NCI-H1105 (cell line): ENCODE measurements at places on chromosomes 16 and 17.

GRCh38 chr17:19678581-19679453 is 30.3 kb downstream of the ALDH3A2 start:
- DNase-seq = no peak

- DNase-seq = no peak
Observed at GRCh38 chr17:79045842-79046196, 21.9 kb downstream of the C1QTNF1 start.

DNA sequence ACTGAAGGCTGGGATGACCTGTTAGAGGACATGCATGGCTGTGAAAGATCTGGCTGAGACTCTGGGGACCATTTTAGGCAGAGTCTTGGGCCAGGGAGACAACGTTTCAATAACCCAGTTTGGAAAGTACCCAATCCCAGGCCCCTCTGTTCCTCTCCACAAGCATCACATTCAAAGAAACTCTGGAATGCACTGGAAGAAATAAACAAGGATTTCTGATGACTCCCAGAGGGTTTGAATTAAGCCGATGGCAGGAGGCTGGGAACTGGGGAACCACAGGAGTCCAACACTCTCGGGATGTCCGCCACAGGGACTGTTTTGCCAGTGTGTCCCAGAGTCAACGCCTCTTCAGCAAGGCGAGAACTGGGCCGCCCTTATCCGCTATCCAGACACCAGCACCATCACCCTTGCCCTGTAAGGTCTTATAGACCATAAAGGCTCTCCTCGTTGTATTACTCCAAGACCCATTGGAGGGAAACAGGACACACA is 3.3 kb downstream of the PMP22 start:
- no peak for DNase-seq

DNA sequence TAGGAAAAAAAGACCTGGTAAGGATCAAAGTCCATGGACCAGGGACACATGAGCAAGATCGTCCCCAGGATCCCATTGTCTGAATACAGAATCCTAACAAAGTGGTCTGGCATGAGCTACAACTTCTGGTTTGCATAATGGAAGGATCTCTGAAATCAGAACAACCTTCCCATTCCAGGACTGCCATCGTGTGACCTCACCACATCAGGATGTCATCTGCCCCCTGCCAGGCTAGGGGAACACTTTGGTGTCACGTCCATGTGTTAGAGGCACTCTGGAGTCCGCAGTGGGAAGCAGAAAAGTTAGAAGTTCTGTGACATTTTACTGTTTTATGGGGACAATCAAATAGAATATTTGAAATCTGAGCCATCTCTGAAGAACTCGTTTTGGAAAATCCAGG is 160.7 kb downstream of the RGS9 start:
- no peak for DNase-seq

- DNase-seq = no peak
Observed at GRCh38 chr17:39410279-39410678, 8.9 kb upstream of the FBXL20 start.

- peak; percentile 6 for DNase-seq
Observed at GRCh38 chr16:23182679-23183542, at the start of gene SCNN1G. TSS of gene SCNN1G (plus strand) at chr16:23182745. CDS start at chr16:23186272, 3,527 bp downstream.

- DNase-seq = peak; percentile 29
Observed at GRCh38 chr16:73329358-73330286, 281.7 kb upstream of the ZFHX3 start.

DNA sequence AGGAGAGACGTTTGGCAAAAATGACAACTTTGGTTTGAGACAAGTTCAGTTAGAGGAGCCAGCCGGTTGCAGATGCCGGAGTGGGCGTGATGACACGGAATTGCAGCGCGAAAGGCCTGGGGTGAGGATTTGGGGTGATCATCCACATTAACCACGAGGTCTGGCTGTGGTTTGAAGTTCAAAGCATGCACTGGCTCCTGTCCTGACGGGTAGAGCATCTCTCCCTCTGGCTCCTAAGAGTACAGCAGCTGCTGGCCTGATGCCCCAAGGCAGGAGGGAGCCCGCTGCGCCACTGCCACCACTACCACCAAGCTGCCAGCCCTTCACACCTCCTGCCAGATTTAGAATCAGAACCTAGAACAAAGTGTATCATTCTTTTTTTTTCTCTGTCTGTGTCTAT is 3.7 kb downstream of the RHBDL3 start:
- no peak for DNase-seq

DNA sequence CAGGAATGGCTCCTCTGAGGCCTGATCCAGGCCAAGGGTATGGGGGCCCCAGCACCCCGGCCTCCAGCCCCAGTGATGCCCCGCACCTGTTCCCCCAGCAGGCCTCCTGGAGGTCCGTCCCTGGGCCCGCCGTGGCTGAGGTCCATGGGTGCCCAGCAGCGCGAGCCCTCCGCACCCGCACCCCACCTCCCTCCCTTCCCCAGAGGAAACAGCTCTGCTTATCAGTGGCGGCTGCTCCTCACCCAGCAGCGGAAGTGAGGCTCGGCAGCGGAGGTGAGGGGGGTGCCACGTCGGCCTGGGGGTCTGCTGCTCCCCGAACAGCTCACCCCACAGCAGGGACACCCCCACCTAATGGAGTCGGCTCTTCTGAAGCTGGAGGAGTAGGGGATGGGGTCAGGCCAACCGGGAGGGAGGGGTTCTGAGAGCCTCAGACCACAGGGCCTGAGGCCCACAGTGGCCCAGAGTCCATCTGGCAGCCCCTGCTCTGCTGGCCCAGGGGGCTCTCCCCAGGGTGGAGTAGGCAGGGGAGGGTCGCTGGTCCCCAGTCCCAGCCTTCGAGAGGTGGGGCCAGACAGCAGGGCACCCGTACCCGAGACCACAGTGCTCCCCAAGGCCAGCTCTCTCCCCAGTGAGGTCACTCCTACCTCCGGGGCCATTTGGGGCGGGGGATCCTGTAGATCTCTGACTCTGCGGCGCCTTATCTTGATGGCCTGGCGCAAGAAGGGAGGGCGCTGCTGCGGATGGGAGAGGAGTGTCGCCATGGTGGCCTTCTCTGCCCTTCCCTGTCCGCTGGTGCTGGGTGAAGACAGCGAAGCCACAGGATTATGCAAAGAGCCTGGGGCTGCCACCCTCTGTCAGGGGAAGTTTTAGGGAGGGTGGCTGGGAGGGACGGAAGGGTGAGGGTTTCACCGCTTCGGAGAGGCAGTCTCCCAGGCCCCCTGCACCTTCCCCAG is at the start of gene UNC13D:
Gene UNC13D, minus strand, starts transcription at position 828 of the 953 bp plus-strand sequence. Its CDS starts 67 bp downstream, at position 761.
- DNase-seq = no peak

- no peak for DNase-seq
Observed at GRCh38 chr16:77617996-77618395, 104.3 kb upstream of the NUDT7 start.

- no peak for DNase-seq
Observed at GRCh38 chr16:86669937-86670749, 91.8 kb downstream of the FOXL1 start.

- no peak for DNase-seq
Observed at GRCh38 chr16:18833707-18834505, 32.6 kb upstream of the ARL6IP1 start.

DNA sequence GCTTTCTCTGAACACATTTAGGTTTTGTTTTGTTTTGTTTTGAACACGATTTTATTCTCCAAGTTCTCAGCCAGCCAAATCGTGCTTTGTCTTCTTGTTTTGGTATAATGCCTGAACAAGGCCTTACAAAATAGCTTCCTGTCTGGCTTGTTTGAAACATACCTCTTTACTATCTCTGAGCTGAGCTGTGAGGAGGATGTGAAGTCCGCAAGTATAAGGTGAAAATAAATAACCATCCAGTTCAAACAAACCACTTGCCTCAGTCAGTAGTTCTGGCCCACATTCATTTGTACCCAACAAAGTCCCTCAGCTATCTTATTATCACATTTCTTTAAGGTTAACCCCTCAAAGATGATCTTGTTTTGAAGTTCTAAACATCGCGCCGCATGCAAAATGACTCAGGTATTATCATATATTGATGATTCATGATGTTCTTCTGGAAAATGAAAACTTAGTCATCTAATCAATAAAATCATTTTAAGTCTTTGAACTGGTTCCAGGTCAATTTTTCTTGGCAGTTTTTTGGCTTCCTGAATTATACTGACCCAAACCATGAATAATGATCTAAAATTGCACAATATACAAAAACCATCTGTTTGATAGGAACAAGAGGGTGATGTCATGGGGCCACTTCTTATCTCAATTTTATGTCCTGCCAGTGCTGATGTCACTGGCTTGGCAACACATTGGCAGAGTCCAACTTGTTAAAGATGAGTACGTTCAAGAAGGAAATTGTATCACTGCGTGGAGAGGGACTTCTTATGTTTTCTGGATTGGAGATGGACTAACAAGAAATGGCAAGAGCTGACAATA is 694.3 kb downstream of the KCNJ2 start:
- no peak for DNase-seq

DNA sequence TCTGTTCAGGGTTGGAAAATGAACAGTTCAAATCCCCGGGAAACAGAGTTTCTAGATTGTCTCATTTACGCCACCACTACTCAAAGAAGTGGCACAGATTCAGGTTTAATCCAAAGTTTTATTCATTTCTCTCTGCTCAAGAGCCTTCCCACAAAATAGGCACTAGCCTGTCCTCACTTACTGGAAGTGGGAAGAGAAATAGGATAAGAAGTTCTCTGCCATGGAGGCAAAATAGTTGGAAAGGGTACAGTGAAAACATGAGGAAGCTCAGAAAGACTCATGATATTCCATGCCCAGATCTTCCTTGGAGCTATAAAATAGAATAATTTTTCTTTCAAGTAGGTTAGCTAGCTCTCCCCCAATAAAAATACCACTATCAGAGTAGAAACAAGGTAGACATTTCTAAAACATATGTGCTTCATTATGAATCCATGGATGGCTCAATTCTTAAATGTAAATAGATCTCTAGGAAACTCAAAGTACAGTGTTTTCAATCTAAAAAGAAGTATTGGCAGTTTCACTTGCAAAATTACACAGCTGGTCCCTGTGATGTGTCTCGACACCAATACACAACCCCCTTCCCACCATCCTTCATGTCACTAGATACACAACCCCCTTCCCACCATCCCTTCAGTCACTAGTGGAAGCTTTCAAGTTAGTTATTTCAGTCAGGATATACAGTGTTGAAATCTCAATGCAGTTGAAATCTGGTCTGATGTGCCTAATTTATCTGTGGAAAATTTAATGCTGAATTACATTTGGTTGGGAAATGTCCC is 125.8 kb downstream of the TRIM37 start:
- DNase-seq = no peak
